ENCODE measurements at places on chromosomes 12 and 14.

GRCh38 chr12:121522971-121523370 is 57.9 kb downstream of the KDM2B start:
- H3K27me3 ChIP-seq = no peaks in the 10 kb centered on the region
- peaks cover 37% of the 10 kb centered on the region for H3K36me3 ChIP-seq
- no peak overlapping the region for H3K4me3 ChIP-seq
- no peak for DNase-seq

DNA sequence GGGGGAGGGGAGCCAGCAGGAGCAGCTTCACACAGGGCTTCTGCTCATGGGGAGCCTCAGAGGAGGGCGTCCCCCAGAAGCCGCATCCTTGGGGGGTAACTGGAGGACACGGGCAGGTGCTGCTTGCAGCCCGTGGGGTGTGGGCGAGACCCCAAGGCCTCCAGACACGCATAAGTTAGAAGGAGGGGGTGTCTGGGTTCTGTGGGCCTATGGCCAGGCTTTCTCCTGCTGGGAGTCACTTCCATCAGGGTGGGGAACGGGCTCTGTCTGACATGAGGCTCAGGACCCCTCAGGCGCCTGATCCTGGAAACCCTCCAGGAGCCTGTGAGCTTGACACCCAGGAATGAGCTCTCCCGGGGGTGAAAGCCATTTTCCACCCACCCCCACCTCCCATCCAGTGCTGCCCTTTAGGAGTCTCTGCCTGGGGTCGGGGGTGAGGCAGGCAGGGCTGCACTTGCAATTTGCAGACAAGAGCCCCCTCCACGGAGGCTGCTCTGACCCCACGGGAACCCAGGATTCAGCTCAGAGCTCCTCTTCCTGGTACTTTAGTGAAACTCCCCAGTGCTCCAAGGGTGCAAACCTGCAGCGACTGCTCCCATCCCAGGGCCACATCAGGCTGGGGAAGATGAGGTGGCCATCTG is 325.7 kb downstream of the ADGRD1 start:
- no peaks in the 10 kb centered on the region for H3K27me3 ChIP-seq
- H3K27ac ChIP-seq = no peak overlapping the region
- DNase-seq = no peak
- no peak overlapping the region for H3K4me3 ChIP-seq
- H3K4me1 ChIP-seq = no peaks in the 10 kb centered on the region

DNA sequence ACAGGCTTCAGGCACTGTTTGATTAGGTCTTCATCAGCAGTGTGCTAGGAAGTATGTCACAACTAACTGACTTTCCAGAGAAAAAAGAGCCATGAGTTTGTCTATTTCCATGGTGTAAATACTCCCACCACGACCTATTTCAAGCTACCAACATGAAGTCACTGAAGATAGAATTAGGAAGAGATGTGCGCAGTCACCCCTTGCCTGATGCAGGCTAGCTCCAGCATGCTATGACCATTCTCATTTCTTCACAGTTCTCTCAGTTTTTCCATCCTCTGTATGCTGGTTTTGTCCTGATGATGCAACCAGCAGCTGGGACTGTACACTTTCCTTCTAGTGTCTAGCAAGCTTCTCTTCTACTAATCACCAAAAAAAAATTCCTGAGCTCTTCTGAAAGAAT is 191.6 kb upstream of the NUDT4 start:
- no peaks in the 10 kb centered on the region for H3K27me3 ChIP-seq
- H3K4me3 ChIP-seq = no peak overlapping the region
- H3K27ac ChIP-seq = no peak overlapping the region
- no peak for DNase-seq
- H3K36me3 ChIP-seq = no peaks in the 10 kb centered on the region
- peaks cover 23% of the 10 kb centered on the region for H3K4me1 ChIP-seq

DNA sequence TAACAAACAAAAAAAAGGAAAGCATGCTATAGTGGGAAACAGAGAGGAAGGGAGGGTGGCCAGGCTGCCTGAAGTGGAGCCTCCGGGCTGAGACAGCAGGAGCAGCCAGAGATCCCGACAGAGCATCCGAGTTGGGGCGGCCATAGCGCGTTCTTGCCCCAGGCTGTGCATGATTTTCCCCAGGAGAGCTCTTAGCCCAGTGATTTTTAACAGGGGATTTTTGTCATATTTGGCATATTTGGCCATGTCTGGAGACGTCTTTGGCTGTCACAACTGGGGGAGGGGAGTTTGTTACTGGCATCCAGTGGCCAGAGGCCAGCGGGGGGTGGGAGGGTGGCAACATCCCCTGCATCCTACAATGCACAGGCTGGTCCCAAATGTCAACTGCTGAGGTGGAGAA is 23.6 kb downstream of the BDKRB1 start:
- no peaks in the 10 kb centered on the region for H3K36me3 ChIP-seq
- no peak overlapping the region for H3K4me3 ChIP-seq
- H3K27ac ChIP-seq = no peak overlapping the region
- no peaks in the 10 kb centered on the region for H3K4me1 ChIP-seq
- DNase-seq = no peak

DNA sequence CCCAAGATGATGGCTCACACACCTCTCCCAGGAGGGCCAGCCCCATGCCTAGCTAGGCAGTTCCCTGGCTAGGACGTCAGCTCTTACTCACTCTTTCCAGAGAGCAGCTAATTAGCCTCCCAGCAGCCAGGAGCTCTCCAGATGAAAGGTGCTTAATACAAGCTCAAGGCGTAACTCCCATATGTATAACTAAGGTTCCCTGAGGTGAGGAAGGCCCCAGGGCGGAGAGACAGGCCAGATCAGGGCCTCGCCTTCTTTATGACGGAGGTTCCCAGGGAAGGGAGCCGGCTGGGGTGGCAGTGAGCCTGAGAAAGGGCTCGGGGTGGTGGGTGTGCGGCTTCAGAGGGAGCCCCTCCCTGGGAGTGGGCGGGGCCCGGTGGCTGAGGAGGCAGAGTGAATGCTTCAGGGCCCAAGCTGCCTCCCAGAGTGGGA is 26.4 kb upstream of the ZFP36L1 start:
- H3K4me3 ChIP-seq = no peak overlapping the region
- no peak for DNase-seq
- H3K4me1 ChIP-seq = peaks cover 60% of the 10 kb centered on the region

- H3K27ac ChIP-seq = peak overlapping the region; percentile 93
- peaks cover 78% of the 10 kb centered on the region for H3K4me1 ChIP-seq
These were observed 11.6 kb downstream of the PLEKHG3 start for GRCh38 chr14:64715628-64716412.

GRCh38 chr12:131139363-131140068 is 185.8 kb downstream of the ADGRD1 start:
- no peaks in the 10 kb centered on the region for H3K27me3 ChIP-seq
- DNase-seq = no peak
- no peak overlapping the region for H3K4me3 ChIP-seq
- no peak overlapping the region for H3K27ac ChIP-seq
- no peaks in the 10 kb centered on the region for H3K4me1 ChIP-seq
- H3K36me3 ChIP-seq = no peaks in the 10 kb centered on the region

DNA sequence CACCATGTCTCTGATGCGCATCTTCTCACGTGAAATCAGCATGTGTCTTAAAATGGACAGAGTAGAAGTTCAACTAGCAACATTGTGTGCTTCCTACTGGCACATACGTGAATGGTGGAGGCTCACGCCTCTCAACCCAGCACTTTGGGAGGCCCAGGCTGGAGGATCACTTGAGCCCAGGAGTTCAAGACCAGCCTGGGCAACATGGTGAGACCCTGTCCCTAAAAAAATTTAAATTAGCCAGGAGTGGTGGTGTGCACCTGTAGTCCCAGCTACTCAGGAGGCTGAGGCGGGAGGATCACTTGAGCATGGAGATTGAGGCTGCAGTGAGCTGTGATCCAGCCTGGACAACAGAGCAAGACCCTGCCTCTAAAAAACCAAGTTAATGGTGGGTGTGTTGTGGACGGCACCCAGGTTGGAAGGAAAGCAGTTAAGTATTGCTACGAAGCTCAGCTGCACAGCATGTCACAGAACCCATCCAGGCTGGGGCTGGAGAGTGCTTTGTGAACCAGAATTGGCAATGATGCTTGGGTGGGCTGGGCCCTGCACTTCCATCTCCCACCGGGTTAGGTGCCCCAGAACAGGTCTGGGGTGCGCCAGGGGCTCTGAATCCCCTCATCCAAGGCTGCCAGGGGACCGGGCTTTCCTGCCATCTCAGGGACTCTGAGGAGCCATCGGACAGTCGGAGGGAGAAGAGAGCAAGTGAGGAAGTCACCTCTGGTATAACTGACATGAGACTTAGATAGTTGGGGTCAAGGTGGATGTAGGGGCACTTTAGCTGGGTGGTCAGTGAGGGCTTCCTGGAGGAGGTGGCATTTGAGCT is 33.0 kb upstream of the ULK1 start:
- no peaks in the 10 kb centered on the region for H3K36me3 ChIP-seq
- H3K27ac ChIP-seq = no peak overlapping the region

DNA sequence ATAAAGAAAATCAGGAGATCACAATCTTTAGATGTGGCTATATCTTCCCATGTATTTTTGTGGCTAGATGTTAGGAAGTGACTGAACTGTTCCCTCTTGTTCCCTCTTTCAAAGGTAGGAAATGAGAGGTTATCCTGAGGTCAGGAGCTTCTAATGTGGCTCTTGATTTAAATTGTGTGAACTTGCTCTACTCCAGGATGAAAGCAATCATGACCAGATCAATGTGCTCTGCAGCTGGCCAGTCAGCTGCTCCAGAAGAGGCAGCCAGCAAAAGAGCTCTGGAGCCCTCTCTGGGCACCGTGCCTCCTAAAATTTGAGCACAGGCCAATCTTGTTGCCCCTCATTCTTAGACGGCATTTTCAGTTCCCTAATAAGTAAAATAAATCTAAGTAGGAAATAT is 32.0 kb downstream of the CDK17 start:
- no peaks in the 10 kb centered on the region for H3K27me3 ChIP-seq
- no peak for DNase-seq
- peaks cover 24% of the 10 kb centered on the region for H3K4me1 ChIP-seq
- H3K27ac ChIP-seq = peak overlapping the region; percentile 40

- H3K27ac ChIP-seq = no peak overlapping the region
- no peaks in the 10 kb centered on the region for H3K27me3 ChIP-seq
- no peaks in the 10 kb centered on the region for H3K36me3 ChIP-seq
These were observed 34.2 kb downstream of the NT5DC3 start for GRCh38 chr12:103806803-103807202.

DNA sequence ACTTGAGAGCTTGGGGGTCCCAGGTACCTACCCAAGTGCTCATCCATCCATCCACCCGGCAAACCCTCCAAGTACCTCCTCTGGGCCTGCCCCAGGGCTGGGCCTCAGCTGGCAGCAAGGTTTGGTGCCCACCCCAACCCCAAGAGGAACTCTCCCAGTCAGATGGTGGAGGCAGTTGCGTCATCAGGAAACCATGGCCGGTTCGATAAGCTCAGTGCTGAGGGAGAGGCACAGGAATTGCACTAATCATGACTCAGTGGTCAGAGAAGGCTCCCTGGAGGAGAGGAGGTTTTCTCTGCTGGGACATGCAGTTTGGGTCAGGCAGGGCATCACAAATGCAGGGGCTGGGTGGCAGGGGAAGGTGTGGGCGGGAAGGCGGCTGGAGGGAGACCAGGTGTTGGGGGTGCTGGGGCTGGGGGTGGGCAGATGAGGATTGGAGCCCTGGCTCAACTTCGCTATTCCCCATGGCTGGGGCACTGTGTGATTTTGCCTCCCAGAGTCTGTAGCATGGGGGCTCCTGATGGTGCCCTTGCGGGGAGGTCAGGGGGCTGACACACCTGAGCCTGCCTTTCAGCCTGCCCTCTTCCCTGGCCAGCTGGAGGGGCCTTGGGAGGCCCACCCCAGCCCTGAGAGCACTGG is 32.2 kb downstream of the SH2B3 start:
- peak overlapping the region; percentile 85 for H3K27ac ChIP-seq
- no peaks in the 10 kb centered on the region for H3K36me3 ChIP-seq
- peaks cover 47% of the 10 kb centered on the region for H3K4me1 ChIP-seq
- no peak overlapping the region for H3K4me3 ChIP-seq
- no peak for DNase-seq
- H3K27me3 ChIP-seq = no peaks in the 10 kb centered on the region

GRCh38 chr12:79373896-79374499 is 316.8 kb downstream of the PAWR start:
- H3K27me3 ChIP-seq = no peaks in the 10 kb centered on the region

- H3K27ac ChIP-seq = peak overlapping the region; percentile 99
- no peaks in the 10 kb centered on the region for H3K36me3 ChIP-seq
- peaks cover 27% of the 10 kb centered on the region for H3K4me1 ChIP-seq
- no peaks in the 10 kb centered on the region for H3K27me3 ChIP-seq
- no peak for DNase-seq
These were observed 1.7 kb upstream of the EIF4B start for GRCh38 chr12:53004582-53004981.

- no peaks in the 10 kb centered on the region for H3K27me3 ChIP-seq
These were observed 687.5 kb upstream of the TMEM132C start for GRCh38 chr12:127579446-127579845.

DNA sequence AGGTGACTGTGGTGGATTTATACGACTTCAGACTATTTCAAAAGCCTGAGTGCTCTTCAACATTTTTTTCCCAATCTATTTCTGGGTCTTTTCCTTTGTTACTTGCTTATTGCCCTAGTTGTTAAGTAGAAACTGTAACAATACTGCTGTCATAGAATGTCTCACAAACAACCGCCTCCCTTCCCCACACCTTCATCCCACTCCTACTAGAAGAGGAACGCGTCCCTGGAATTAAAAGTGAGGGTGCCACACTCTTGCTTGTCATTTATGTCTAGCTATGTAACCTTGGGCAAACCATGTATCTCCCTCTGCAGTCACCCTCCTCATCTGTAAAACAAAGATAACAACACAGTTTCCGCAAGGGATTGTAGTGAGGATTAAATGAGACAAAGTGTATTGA is 8.6 kb downstream of the BRAP start:
- no peaks in the 10 kb centered on the region for H3K4me1 ChIP-seq
- no peak overlapping the region for H3K4me3 ChIP-seq
- no peaks in the 10 kb centered on the region for H3K27me3 ChIP-seq

DNA sequence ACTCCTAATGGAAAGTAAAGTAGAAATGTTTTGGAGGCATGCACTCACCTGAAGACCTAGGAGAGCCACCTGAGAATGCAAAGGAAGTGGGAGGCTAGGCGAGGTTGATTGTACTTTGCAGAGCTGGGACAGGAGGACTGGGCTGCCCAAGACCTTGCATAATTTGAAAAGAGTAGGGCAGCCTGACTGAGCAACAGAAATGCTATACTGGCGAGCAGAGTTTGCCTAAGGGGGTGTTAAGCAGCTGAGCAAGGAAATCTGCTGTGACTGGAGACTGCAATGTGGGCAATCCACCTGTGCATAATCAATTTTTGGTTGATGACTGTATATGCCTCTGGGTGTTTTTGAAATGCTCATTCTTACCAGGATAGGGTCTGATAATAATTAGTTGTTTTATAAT is 834.1 kb downstream of the TRHDE start:
- H3K27ac ChIP-seq = no peak overlapping the region
- H3K27me3 ChIP-seq = no peaks in the 10 kb centered on the region
- H3K36me3 ChIP-seq = no peaks in the 10 kb centered on the region
- H3K4me1 ChIP-seq = no peaks in the 10 kb centered on the region
- no peak for DNase-seq

- H3K4me1 ChIP-seq = no peaks in the 10 kb centered on the region
- no peak for DNase-seq
- H3K27me3 ChIP-seq = no peaks in the 10 kb centered on the region
- H3K36me3 ChIP-seq = no peaks in the 10 kb centered on the region
- no peak overlapping the region for H3K4me3 ChIP-seq
- no peak overlapping the region for H3K27ac ChIP-seq
These were observed 171.3 kb upstream of the CRY1 start for GRCh38 chr12:107264667-107265066.
